Stimulated activated CD8-positive, alpha-beta memory T cell treated with anti-CD3 and anti-CD28 coated beads, Interleukin-15, amount 100 ng/mL, for 48 hours (primary cell): ENCODE measurements at places on chromosomes 5 and 9.

DNA sequence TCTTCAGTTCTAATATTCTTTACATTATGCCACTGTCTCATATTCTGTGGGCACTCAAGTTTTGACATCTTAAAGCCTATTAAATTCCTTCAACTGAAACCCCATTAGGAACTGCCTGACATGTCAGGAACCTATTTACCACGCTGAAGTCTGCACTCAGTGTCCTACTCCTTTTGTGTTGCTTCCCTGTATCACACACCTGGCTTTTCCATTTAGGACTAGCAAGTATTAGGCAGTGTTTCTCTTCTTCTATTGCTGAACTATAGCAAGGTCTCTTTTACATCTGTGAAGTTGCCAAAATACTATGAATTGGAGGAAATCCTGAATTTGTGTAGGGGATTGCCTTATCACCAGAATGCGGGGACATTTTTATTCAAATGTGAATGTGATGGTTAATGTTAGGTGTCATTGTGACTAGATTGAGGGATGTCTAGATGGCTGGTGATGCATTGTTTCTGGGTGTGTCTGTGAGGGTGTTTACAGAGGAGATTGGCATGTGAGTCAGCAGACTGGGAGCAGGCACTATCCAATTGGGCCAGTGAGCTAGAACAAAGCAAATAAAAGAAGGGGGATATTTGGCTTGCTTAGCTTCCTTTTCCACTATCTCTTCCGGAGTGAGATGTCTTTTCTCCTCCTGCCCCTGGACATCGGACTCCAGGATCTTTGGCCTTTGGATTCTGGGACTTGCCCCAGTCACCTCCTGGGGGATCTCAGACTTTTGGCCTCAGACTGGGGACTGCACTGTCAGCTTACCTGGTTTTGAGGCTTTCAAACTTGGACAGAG lies 21.2 kb upstream of the VCAN start:
- no peak for DNase-seq

DNA sequence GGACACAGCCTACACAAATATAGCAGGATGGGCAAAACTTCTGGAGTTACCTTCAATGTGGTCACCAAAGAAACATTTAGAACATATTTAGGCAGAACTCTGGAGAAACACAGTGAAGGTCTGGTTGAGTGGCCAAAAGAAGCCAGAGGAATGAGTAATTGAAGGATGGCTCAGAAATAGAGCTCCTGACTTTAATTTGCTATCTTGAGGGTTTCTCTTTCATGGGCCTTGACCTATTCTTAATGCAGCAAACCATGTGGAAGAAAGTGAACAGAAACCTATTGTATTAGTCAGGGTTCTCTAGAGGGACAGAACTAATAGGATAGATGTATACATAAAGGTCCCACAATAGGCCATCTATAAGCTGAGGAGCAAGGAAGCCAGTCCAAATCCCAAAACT lies 650.5 kb downstream of the ACTL7B start:
- DNase-seq, result no peak

- DNase-seq, result no peak
These were observed 14.1 kb downstream of the KCNT1 start for GRCh38 chr9:135716045-135716444.

DNA sequence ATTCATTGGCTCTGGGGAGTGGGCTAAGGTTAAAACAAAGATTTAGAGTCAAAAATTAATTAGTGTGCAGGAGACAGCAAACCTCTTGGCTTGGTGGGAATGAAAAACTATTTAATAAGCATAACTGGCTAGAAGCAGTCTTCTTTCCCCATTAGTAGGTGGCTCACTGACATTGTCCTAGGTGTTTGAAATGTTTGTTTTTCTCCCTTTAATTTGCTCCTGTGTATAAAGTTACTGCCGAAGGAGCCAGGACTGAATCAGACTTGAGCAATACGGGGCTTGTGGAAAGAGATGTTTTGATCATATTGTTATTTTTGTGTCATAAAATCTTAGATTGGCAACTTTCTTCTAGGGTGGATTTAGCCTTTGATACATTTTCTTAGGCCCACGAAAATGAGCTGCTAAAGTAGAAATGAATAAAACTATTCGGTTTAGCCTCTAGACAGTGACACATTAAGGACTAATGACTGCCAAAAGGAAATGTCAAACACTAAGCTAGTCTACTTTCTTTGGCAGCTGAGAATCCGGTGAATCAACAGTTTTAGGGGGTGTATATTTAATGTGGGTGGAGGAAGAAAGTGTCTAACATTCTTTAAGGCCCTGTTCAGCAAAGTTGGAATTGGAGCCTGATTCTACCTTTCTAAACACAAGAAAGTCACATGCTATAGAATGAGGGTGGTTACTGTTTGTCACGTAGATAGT lies 30.2 kb downstream of the LRRTM2 start:
- no peak for DNase-seq

- no peak for DNase-seq
These were observed 14.9 kb upstream of the LRRC14B start for GRCh38 chr5:176296-176823.

- no peak for DNase-seq
These were observed 95.1 kb downstream of the TTC39B start for GRCh38 chr9:15211815-15212495.

DNA sequence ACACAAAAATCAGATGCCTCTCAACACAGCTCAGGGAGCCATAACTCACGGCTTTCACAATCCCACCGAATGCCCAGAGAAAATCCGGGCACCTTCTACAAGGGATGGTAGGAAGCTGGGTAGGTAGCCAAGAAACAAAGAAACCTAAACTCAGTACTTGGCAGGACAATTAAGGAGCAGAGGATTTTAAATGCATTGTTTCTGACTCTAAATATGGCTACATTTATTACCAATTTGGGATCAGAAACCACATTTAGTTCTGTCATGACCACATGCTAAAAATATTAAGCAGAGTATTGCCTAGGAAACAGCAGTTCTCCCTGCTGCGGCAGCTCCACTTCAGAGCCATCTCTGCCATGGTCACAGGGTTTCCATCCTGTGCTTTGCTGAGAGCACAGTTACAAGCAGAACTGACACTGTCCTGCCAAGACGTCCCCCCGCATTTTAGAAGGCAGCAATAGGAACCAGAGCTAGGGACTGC lies 57.5 kb downstream of the SIL1 start:
- no peak for DNase-seq

GRCh38 chr5:149387081-149387631 lies 8.1 kb upstream of the IL17B start:
- no peak for DNase-seq

GRCh38 chr5:74303578-74303977 lies 336.9 kb downstream of the ENC1 start:
- DNase-seq, result no peak

GRCh38 chr9:96299823-96300222 lies 2.2 kb downstream of the HSD17B3 start:
- DNase-seq, result no peak

- no peak for DNase-seq
These were observed 96.5 kb downstream of the DAPK1 start for GRCh38 chr9:87594194-87594593.

GRCh38 chr9:112086627-112087026 lies 88.5 kb downstream of the SUSD1 start:
- no peak for DNase-seq

- DNase-seq, result no peak
These were observed 21.8 kb upstream of the ADAMTS19 start for GRCh38 chr5:129438322-129438721.

DNA sequence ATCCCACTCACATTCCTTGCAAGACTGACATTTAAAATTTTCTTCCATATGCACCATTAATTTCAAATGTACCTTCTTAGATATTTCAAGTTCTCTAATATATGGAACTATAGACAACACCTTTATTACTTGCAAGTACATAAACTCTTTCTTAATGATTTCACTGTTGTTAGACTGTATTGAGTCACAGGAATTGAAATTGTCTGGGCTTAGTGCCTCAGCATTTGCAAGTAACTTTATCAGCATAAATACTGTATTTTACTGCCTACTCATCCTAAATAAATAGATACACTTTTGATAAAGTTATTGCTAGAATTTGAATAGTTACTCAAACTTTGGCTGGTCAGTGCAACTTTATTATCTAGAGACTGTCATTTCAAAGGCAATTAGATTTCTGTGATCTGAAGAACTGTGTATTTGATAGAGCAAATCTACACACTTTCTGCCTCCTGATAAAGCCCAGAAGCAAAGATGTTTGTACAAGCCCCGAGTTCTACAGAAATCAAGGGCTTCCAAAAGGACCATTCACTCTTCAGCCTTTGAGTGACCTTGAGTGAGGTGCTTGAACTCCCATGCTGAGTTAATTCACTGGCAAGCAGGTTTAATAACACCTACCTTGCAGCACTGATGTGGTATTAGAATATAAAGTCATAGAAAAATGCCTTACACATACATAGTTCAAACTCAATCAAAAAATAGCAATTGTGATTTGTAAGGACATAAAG lies 91.6 kb downstream of the COX7C start:
- no peak for DNase-seq

- no peak for DNase-seq
These were observed 38.8 kb upstream of the PTPN3 start for GRCh38 chr9:109536859-109537258.

GRCh38 chr9:114017741-114018715 lies 60.1 kb downstream of the AMBP start:
- no peak for DNase-seq

GRCh38 chr9:21967169-21967568 lies 27.0 kb downstream of the CDKN2A start:
- no peak for DNase-seq

DNA sequence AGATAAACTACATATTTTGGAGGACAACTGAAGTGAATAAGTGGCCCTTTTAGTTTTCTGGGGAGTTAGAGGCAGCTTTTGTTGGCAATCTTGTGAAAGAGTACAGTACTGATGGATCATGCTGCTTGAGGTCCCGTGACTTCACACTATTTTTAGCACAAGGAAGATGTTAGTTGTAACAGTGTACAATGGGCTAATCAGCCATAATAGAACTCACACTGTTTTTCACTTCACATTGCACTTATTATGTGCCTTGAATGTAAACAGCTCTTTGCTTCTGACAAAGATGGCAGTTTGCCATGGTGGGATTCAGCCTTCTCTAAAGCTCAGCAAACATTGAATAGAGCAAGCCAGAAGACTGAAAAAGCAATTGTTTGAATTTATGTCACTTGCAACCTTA lies 176.7 kb upstream of the ZNF608 start:
- DNase-seq, result no peak

- DNase-seq, result no peak
These were observed 306.7 kb downstream of the PDE4D start for GRCh38 chr5:59586841-59587240.

DNA sequence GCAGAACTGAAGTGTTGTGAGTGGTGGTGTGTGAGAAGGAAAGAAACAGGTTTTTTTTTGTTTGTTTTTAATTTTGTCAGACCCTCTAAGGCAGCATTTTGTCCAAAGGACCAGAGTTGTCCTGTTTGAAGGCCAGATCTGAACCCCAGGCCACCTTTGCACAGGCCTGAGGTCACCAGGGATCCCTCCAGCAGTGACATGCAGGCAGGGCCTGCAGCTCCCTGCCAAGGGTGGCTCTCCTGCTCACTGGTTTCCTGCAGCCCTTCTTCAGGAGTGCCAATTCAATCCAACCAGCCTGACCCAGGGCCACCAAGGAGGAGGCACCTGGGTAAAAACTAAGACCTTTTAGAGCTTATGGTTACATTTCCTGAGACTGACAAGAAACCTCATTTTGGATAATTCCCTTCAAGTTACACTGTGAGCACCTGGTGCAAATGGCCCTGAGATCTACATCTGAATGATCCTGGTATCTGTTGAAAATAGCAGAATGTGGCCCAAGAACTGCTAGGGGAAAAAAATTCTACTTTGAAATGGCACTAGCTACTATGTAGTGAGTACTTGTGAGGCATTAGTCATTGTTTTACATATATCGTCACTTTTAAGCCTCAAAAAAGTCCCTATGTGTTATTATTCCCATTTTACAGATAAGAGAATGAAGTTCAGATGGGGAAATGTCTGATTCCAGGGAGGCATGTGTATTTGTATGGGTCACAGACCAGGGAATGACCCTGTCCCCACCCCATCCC lies 33.5 kb upstream of the SMU1 start:
- no peak for DNase-seq

DNA sequence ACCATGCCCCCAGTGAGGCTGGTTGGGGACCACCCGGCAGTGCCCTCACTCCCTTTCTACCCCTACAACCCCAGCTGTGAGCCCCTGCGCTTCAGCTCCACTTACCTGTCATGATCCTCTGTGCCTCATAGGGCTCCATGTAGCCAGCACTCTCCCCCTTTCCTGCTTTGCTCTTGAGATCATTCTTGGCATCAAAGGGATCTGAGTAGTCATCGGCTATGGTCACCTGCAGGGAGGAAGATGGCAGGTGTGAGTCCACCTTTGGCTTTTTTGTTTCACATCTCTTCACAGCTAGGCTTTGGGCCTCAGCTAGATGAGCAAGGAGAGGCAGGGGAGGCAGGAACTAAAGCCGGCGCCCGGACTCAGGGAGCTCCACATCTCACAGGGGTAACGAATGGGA lies 53.1 kb downstream of the SHB start:
- DNase-seq, result no peak

- no peak for DNase-seq
These were observed 69.9 kb downstream of the RCL1 start for GRCh38 chr9:4862506-4863250.

DNA sequence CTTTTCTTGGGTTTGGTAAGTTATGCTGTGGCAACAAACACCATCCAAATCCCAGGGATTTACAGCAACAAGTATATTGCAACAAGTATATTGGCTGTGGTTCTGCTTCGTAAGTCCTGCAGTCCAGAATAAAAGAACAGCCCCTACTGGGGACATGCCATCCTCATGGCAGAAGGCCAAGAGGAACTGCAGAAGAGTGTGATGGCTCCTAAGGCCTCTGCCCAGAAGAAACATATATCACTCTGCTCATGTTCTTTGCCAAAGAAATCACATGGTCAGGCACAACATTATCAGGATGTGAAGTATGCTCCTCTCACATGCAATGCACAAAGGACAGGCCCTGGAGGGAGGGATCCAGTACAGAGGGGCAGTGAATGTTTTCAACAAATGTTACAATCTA lies 159.6 kb upstream of the TAS2R1 start:
- no peak for DNase-seq

- no peak for DNase-seq
These were observed 302.9 kb downstream of the CEMIP2 start for GRCh38 chr9:71465392-71465791.

- no peak for DNase-seq
These were observed 271.7 kb upstream of the TLE4 start for GRCh38 chr9:79300068-79300467.

- DNase-seq, result no peak
These were observed 250.9 kb downstream of the TMEM232 start for GRCh38 chr5:110475529-110475928.

DNA sequence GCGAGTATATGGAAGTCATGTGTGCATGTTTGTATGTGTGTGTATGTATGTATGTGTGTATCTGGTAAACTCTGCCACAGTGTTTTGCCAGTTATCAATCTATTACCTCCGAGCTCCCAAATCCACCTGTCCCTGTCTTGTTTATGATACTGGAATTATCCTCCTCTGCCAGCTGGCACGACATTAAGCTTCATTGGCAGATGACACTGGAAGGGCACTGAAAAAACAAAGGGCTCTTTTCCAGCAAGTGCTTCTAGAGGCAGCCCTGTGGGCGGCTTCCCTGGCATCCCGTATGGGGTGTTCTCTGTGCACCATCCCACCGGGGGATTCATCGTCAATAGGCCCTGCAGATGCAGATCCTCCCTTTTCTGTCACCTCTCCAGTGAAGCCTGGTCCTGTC lies 221.5 kb downstream of the MSX2 start:
- DNase-seq, result no peak
